ENCODE measurements at places on chromosomes 13 and 19.

DNA sequence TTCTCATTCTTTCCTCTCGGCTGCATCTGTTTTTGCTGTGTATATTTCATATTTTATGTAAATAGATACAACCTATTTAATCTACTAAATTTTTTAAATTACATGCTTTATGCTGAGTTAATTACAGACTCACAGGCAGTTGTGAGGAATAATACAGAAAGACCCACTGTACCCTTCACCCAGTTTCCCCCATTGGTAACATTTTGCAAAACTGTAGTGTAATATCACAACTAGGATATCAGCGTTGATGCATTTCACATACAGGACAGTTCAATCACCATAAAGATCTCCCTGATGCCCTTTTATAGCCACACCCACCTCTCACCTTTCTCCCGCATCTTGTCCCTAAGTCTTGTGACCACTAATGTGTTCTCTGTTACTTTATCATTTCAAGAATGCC lies 43.5 kb downstream of the GSX1 start:
- DNase-seq: no peak

GRCh38 chr19:44742330-44743061 lies 6.0 kb upstream of the BCL3 start:
- no peak for DNase-seq

GRCh38 chr13:95784161-95784899 lies 107.4 kb downstream of the DNAJC3 start:
- no peak for DNase-seq

- DNase-seq: no peak
These were observed 354.9 kb downstream of the ENOX1 start for GRCh38 chr13:43431841-43432240.

GRCh38 chr13:53105890-53106289 lies 77.3 kb downstream of the OLFM4 start:
- no peak for DNase-seq

DNA sequence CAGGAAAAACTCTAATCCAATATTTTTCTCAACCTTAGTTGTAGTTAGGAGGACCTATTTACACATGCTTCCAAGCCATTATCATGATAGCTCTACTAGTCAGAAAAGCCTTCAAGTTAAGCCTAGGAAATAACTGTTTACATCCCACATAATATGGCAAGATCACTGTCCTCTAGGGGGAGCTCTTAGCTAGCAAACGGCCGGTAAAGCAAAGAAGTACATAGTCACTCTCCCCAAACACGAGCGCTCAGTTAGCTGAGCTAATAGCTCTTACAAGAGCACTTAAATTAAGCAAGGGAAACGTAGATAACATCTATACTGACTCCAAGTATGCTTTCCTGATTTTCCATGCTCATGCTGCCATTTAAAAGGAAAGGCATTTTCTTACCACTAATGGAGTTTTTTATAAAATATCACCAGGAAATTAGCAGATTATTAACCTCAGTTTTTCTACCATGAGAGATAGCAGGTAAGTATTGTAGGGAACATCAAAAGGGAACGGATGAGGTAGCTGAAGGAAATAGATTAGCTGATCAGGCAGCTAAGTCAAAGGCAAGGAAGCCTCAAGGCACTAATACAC lies 100.6 kb upstream of the PABPC3 start:
- DNase-seq: peak; percentile 63

- no peak for DNase-seq
These were observed 6.9 kb upstream of the CDK8 start for GRCh38 chr13:26247011-26247410.

- DNase-seq: no peak
These were observed 56.8 kb upstream of the GTF3A start for GRCh38 chr13:27367570-27367969.

DNA sequence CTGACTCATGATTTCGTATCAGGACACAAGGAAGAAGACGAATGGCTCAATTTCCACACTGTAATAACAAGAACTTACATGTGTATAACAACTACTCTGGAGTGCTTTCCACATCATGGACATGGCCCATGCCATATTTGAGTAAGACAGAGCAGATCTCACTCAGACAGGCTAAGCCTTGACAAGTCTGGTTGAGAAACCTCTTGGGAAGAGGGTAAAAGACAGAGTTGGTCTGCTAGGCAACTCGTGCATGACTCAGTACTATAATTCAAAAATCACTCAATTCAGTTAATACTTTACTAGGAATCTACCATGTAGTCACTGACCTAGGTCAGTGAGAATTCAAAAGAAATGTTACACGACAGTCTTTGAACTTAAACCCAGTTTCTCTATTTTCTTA lies 5.7 kb upstream of the THSD1 start:
- DNase-seq: no peak

DNA sequence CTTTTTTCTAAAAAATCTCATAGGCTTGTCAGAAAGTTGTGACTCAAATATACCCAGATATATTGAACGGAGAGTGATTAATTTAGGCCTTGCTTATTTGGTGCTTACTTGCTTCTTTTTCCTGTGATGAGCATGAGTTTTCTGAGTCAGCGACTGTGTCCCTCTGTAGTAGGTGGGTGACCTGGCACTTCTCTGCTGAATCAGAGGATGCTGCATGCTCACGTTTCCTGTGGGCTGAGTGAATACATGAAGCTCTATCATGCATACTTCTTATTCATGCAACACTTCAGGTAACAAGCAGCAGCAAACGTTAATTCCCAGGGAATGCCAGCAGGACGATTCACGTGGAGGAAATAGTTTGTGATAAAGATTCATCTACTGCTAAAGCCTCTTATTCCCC lies 245.0 kb downstream of the KLF5 start:
- DNase-seq: peak; percentile 42

GRCh38 chr13:106882246-106882645 lies 314.3 kb upstream of the ARGLU1 start:
- no peak for DNase-seq

DNA sequence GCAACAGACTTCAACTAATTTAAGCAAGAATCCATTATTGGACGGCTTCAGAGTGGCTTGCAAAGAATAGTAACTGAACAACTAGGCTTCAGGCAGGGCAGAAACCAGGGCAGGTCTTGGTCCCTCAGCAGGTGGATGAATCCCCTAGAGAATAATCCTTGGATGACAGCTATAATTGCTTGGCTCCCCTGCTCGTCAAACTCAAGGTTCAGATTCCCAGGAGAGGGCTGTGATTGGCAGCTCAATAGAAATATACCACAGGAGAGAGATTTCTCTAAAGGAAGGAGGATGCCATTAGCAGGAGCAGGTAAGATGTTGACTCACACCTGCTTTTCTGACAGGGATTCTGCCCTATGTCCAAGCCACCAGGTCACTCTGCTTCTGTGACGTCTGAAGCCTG lies 89.6 kb upstream of the PCDH8 start:
- DNase-seq: no peak

GRCh38 chr13:70191034-70191433 lies 82.8 kb upstream of the KLHL1 start:
- DNase-seq: no peak

GRCh38 chr13:98851276-98851675 lies 98.8 kb upstream of the SLC15A1 start:
- no peak for DNase-seq

DNA sequence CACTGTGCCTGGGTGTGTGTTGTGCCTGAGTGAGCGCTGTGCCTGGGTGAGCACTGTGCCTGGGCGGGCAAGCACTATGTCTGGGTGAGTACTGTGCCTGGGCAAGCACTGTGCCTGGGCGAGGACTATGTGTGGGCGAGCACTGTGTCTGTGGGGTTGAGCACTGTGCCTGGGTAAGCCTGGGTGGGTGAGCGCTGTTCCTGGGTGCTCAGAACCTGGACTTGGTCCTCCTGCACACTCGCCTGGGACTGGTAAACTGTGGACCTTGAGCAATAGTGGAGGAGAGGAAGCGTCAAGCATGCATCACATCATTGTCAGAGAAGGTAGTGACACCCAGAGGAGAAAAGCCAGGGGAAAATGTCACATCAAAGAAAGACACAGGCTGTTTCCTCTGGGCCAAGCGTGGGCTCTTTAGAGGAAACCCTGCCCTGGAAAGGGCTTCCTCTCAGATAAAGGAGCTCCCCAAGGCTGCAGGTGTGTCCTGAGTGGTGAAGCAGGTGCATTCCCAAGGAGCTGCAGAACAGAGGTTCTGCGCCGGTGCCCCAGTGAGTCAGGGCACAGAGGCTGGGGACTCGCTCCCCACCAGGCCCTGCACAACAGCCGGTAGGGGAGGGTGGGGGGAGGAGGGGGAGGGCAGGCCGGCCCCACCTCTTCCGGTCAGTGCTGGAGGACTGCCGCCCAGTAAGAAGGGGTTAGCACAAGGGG lies 141.2 kb downstream of the TEX29 start:
- DNase-seq: no peak

DNA sequence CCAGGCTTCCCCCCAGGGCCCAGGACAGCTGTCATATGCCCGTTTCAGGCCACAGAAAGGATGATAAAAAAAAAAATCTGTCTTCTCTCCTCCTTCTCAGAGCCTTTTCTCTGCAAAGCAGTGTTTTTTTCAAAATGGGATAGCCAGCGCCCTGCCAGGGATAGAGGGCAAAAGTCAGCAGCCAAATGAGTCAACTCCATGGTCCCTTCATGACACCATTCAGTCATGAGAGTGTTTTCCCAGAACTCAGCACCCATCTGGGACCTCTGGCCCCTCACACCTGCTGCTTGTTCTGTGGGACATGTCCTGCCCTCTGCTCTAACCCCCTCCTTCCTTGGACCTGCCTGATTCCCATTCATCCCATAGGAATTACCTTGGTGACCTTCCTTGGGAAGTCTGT lies 95.0 kb downstream of the CYSLTR2 start:
- no peak for DNase-seq

GRCh38 chr13:25847635-25848626 lies 203.9 kb downstream of the SHISA2 start:
- no peak for DNase-seq

DNA sequence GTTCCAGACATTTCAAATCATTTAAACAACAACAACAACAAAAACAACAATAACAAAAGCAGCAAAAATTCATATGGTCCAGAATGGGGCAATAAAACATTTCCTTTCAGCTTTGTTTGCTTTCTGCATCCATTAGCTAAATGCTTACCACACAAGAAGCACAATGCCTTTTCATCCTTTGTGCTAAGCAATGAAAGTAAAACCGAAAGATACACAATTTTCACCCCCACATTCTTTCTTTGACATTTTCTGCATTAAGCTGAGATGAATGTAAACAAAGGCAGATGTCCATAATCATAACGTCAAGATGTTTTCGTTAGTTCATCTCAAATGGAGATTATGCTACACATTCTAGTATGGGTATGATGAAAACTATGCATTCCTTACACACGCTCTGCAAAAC lies 568.5 kb downstream of the SLITRK6 start:
- no peak for DNase-seq

DNA sequence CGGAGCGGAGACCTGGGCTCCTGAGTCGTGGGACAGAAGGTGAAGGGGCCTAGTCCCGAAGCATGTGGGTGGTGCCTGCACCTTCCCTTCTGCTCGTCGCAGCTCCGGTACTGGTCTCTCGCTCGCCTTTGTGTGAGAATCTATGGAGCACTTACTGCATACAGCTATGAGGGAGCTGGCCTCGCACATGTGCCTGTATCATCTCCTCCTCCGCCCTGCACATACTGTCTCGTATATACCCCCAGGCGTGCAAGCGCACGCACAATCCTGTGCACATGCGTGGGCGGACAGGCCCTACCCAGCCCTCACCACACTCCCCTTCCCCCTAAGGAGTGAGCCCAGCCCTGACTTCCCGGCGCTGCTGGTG lies 8.7 kb downstream of the PIK3R2 start:
- DNase-seq: no peak

DNA sequence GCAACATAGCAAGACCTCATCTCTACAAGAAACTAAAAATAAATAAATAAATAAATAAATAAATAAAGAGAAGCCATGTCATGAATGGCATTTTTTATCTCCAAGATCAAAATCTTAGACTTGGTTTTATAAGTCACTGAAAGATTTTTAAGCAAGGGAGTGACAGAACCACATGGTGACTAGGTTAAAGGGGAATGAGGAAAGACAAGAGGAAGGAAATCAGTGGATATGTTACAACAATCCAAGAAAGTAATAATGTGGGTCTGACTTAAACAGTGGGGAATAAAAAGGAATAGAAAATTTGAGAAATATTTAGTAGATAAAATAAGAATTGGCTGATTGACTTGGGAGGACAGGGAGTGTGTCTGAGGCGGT lies 18.8 kb upstream of the MED4 start:
- no peak for DNase-seq
